ENCODE measurements at places on chromosomes 6 and 20.

DNA sequence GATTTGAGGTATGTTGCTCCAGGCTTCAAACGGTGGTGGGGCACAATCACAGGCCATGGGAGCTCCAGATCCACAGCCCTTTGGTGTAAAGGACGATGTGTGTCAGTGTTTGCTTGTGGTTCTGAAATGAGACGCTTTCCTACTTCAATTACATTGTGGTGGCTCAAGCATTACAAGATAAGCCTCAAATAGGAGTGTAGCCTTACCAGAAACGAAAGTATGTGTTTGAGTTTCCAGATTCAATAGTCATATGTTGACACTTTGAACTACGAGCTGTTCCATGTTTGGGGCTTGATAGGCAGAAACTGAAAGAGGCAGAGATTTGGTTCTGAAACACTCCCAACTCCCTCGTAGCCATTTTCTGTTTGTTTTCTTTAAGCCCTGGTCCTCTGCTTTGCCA lies 187.1 kb downstream of the MYLK4 start:
- no peak for DNase-seq

DNA sequence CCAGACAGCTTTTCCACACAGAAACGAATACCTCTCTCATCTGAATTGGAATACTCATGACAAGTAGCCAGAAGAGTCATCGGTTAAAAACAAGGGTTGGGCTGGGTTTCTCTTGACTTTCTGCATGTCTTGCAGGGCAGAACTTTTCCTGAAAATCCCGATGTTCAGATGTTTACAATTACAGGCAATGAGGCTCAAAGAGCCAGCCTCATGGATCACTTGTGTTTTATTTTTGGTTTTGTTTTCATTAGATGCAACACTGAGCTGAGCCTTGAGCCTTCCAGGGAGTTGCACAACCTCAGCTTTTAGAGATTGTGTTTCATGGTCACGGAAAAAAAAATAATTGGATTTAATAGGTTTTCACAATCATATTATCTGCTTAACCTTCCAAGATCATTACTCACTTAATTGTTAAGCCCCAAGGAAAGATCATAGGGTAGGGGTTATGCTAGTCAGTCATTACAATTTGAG lies 288.1 kb upstream of the PRDM1 start:
- peak; percentile 39 for DNase-seq

GRCh38 chr6:2956930-2957685 lies 14.3 kb downstream of the SERPINB6 start:
- DNase-seq: no peak

- no peak for DNase-seq
Observed at GRCh38 chr6:13788820-13789219, 25.5 kb downstream of the MCUR1 start.

GRCh38 chr20:62449951-62450691 lies 22.8 kb upstream of the RBBP8NL start:
- DNase-seq: peak; percentile 63
